ENCODE measurements at places on chromosomes 12 and 14. TPM values are rescaled to one million over a fixed set of nuclear protein-coding genes. Genes with fewer than 3 reads are reported as not detected.

DNA sequence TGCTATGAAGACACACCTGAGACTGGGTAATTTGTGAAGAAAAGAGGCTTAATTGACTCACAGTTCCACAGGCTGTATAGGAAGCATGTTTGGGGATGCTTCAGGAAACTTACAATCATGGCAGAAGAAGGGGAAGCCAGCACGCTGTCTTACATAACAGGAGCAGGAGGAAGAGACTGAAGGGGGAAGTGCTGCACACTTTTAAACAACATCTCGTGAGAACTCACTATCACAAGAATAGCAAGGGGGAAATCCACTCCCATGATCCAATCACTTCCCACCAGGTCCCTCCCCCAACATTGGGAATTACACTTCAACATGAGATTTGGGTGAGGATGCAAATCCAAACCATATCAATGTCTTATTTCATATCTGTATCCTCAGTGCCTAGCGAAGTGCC lies 307.2 kb downstream of the ATP23 start:
- DNase-seq = no peak

- DNase-seq = no peak
Observed at GRCh38 chr12:82842480-82842879, 155.8 kb downstream of the TMTC2 start.

ISCA2 gene
- 17.7 TPM for total RNA-seq

GRCh38 chr12:30169839-30170591 lies 386.3 kb upstream of the TMTC1 start:
- DNase-seq = peak; percentile 14

- no peak for DNase-seq
Observed at GRCh38 chr12:117014342-117014887, 84.8 kb downstream of the TESC start.

TPPP2 gene
- not detected for total RNA-seq

KRT73 gene
- not detected for total RNA-seq

DNA sequence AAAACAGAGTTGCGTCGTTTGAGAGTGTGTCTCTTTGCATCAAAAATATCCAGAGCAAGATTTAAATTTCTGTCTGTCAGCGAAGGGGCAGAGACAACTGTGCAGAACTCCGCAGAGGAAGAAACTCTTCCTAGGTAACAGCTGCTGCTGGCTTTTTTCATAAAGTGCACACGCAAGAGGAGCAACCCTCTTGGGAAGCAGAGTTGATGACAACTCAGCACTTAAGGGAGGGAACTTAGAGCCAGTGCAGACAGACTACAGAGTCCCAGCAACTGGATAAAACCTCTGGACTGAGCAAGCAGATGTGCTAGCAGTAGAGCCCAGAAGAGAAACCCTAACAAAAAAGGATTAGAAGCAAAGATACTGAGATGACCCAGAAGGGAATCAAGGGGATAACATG lies 337.1 kb downstream of the PCNX1 start:
- no peak for DNase-seq

DNA sequence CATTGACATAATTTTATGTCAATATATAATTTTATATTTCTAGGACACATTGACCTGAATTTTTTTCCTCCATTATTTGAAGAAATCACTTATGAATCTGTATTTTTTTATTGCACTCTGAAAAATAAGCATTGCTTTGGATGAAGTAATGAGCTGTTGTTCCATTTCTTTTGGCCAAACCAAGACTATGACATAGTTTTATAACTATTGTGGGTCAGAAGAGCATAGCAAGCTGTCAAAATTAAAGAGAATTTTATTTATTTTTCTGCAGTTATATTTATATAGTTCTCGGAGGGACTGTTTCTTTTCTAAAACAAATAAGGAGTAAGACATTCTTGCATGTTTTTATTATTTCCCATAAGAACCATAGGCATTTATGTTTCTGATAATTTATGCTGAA lies 8.5 kb downstream of the C12orf75 start:
- peak; percentile 56 for DNase-seq
